AML-193 (cell line): ENCODE measurements at places on chromosomes 6 and 20.

- DNase-seq: no peak
Measured at GRCh38 chr6:129875610-129876520, 14.8 kb upstream of the TMEM244 start.

GRCh38 chr20:41041693-41042092 is 13.1 kb downstream of the TOP1 start:
- no peak for DNase-seq

- DNase-seq: no peak
Measured at GRCh38 chr6:135499441-135500340, 2.2 kb upstream of the AHI1 start.

DNA sequence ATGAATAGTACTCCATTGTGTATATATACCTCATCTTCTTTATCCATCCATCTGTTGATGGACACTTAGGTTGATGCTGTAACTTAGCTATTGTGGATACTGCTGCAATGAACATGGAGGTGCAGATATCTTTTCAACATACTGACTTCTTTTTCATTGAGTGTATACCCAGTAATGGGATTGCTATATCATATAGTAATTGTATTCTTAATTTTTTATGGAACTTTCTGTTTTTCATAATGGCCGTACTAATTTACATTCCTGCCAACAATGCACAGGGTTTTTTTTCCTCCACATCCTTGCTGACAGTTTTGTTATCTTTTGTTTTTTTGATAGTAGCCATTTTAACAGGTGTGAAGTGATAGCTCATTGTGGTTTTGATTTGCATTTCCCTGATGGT is 5.2 kb downstream of the CCN2 start:
- no peak for DNase-seq

- DNase-seq: no peak
Measured at GRCh38 chr20:8858181-8858787, 210.6 kb upstream of the PLCB4 start.

- no peak for DNase-seq
Measured at GRCh38 chr20:63744574-63745423, 5.2 kb downstream of the SLC2A4RG start.

DNA sequence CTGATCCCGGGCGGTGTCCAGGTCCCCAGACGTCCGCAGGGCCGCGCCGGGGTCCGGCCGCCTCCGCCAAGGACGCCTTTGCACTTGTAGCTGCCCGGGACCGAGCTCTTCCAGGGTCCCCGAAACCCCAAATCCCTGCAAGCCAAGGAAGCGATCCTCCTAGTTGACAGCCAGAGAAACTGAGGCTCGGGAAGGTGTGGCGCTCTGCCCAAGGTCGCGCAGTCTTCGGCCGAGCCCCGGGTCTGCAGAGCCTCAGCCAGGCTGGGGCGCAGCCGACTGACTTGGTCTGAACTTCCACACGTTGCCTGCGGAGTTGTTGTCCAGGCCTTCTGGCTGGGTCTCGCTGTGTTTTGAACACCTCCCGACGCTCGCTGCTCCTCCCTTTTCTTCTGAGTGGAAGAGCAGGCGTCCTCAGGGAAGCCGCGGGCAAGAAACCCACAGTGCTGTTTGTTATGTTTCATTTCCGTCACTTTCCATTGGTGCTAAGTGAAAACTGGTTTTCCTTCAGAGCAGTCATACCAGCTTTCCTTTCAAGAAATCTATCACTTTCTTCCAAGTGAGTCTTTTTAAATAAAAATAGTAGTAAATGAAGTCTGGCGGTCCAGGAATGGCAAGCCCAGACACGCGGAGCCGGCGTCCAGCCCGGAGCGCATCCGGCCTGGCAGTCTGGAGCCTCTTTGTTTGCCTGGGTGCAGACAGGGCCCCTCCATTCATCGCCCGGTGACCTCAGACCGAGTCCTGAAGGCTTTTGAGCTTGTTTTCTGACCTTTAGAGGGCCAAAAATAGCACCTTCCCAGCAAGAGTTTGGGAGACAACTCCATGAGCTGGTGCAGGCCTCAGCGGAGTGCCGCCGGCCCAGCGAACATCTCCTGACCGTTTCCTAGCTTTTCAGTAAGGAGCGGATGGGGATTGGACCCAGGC is 698 bp downstream of the FAM210B start:
- DNase-seq: peak; percentile 19

DNA sequence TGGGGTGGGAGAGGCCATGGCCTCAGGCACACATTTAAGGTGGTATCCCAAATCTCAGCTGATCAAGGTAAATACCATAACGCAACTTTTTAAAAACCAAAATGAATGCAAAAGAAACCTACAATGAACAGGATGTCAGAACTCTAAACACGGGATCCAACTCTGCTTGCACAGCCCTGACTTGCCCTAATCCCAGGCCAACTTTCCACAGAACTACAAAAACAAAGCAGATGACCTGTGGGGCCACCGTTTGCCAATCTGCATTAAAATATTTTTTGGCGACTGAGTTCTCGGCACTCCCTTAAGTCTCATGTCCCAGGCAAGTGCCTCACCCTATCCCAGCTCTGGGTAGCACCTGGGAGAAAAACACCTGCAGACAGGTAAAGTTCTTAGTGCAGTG is 110.5 kb downstream of the ZFP64 start:
- no peak for DNase-seq

DNA sequence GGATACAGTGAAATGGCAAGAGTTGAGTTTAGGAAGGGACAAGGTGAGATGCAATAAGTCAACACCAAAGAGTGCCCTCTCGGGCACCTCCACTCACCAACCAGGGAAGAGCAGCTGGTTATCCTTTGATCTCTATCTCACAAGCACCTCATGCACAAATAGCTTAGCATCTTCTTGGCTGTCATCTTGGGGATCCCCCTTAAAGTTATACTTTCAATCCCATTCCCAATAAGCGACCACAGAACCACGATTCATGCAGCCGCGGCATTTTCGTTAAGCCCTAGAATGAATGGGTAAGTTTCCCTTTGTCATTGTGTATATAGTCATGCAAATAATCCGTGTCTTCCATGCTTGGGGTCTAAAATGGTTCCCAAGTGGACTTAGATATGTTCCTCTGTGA is 73.5 kb downstream of the ADTRP start:
- DNase-seq: no peak

GRCh38 chr20:56005389-56005715 is at the start of gene CBLN4:
Gene CBLN4, minus strand, starts transcription at chr20:56005519. Its CDS starts 1,348 bp downstream, at chr20:56004171.
- DNase-seq: no peak

- DNase-seq: no peak
Measured at GRCh38 chr6:145080651-145081050, 654.7 kb downstream of the EPM2A start.

GRCh38 chr6:157224951-157225574 is 98.3 kb downstream of the TMEM242 start:
- DNase-seq: no peak

DNA sequence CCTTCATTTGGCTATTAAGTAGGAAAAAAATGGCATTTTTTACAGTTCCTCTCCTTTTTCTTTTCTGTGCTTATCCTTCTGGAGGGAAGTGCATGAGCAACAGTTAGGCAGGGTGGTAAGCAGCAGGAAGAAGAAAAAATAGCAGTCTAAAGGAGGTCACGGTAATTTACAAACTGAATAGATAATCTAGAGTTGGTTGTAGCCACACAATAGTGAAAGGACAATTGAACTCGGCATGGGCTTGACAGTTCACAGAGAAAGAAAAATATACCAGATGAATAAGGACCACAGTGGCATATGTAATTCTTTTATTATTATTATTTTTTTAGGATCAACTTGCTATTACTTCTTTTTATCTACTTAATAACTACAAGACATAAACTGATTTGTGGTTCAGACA is 358.6 kb downstream of the BTBD9 start:
- no peak for DNase-seq

DNA sequence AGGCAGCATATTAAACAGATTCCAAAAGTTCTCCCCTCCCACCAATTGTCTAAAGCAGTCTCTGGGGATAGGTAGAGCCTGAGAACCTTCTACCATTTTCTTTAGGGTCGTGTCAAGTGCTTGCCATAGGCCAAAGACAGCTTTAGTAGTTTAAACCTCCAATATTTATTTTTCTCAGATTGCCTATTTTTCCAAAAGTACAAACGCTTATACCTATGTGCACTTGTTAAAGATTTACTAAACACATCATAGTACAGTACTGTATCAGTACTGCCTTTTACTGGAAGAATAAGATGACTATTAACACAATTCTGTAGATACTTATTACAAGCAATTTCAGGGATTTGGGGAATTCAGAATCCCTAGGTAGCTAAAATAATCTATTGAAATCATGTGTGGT is 29.4 kb downstream of the AKIRIN2 start:
- no peak for DNase-seq
